Cardiac muscle cell (in vitro differentiated cells and primary cell): ENCODE measurements at places on chromosomes 4 and X. TPM values are rescaled to one million over a fixed set of nuclear protein-coding genes. Genes with fewer than 3 reads are reported as not detected.

Gene PAK3
- total RNA-seq, result 2.1 and 3.3 TPM in 2 replicates

DNA sequence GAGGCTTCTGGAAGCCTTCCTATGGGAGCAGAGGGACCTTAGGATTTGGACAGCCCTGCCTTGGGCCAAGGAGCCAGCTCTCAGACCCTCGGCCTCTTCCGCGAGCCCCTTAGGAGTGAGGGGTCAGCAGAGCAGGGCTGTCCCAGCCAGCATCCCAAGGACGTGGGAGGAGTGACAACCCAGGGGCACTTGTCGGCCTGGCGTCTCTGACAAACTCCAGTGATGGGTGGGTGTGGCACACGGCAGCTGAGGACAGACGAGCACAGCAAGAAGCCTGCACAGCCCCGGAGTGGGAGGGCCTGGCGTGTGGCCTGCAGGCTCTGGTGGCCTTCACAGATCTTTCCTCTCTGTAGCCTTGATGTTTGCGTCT is 11.6 kb upstream of the TNIP2 start:
- peak overlapping the region; percentile 57 for H3K27ac ChIP-seq
- H3K27me3 ChIP-seq, result no peaks in the 10 kb centered on the region
- no peak overlapping the region for H3K4me3 ChIP-seq
- DNase-seq, result peak; percentile 81

DNA sequence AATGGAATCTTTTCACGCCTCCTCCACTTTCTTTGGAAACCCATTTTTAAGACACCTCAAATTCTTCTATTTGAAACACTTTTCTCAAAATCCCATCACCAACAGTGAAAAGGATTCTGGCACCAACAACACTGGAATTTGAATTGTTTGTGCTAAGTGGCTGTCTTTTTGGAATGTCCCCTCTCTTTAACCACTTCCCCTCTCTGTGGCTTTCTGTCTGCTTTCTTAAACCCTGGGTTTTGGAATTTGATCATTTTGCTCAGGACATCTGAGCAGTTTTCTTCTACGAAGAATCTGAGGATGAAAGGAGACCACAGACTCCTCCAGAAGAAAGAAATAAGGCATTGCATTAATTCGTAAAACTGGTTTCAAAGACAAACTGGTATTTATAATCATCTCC is 89.0 kb downstream of the MXRA5 start:
- H3K36me3 ChIP-seq, result no peaks in the 10 kb centered on the region
- H3K4me1 ChIP-seq, result no peaks in the 10 kb centered on the region
- H3K27ac ChIP-seq, result no peak overlapping the region

DNA sequence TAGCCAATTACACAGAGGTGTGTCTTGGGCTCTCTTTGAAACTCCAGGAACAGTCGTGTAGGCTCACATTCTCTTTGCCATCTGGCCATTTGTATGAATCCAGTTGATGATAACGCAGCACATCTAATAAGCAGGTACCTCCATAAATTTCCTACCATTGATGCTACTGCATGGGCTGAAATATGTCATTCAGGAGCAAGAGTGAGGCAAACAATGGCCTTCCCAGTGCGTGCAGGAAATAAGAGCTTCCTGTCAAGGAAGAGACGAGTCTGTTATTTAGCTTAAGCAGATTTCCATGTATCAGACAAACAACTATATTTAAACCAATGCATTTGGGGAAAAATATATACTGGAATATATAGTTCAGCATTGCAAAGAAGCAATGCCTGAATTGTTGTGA is 102.1 kb upstream of the MXRA5 start:
- H3K4me3 ChIP-seq, result no peak overlapping the region
- no peak for DNase-seq
- no peak overlapping the region for H3K27ac ChIP-seq
- peaks cover 45% of the 10 kb centered on the region for H3K27me3 ChIP-seq

DNA sequence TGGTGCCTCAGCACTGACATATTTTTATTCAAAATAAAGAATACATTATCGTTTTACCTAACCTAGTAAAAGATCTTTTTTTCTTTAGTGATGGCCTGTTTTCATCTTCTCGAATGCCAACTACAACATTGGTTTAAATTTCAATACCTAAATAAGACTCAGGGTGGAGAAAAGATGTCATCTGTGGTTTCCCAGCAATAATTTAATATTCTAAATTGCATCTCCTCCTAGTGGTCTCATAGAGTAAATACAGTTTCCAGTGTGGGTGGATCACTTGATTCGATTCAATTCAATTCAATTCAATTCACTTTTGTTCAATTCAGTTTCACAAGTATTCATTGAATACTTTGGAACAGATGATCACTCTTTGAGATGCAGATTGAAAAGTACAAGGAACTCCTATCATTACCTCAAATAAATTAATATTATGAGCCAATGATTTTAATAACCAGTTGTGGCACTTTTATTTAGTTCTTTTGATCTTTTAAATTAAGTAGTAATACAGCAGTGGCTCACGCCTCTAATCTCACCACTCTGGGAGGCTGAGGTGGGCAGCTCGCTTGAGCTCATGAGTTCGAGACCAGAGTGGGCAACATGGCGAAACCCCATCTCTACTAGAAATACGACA is 427.2 kb downstream of the FAT4 start:
- H3K27ac ChIP-seq, result no peak overlapping the region
- no peaks in the 10 kb centered on the region for H3K27me3 ChIP-seq
- H3K4me3 ChIP-seq, result no peak overlapping the region
- H3K36me3 ChIP-seq, result no peaks in the 10 kb centered on the region
- peak; percentile 65 for DNase-seq

GRCh38 chr4:108320061-108320460 is 151.3 kb upstream of the LEF1 start:
- DNase-seq, result no peak
- no peak overlapping the region for H3K27ac ChIP-seq
- no peaks in the 10 kb centered on the region for H3K4me1 ChIP-seq
- H3K4me3 ChIP-seq, result no peak overlapping the region
- H3K36me3 ChIP-seq, result no peaks in the 10 kb centered on the region

DNA sequence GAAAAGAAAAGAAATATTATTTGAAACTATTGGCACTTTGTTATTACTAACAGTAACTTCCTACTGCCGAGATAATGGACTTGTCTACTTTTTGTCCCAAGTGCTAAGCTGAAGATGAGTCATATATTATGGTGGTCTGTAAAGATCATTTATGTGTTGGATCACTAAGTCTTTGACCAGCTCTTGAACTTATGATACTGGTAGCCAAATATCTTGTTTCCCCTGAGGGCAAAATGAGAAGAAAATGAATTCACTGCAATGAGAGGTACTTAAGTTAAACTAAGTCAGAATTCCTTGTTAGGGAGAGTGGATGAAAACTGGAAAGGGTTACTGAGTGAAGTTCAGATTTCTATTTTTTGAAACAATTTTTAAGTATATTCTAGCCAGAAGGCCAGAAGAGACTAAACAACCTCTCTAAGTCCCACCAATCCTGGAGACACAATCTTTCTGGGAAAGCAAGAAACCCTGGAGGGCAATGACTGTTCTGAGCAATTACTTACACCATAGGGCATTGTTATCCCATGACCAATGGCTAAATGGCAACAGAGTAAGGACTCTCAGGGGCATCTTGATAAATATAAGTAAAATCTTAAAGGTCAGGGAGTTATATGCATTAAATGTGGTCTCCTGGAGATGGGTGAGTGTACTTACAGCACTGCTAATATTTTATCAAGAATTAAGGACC is 287.7 kb downstream of the STIM2 start:
- H3K27ac ChIP-seq, result no peak overlapping the region
- no peaks in the 10 kb centered on the region for H3K4me1 ChIP-seq
- H3K27me3 ChIP-seq, result no peaks in the 10 kb centered on the region
- H3K4me3 ChIP-seq, result no peak overlapping the region
- H3K36me3 ChIP-seq, result no peaks in the 10 kb centered on the region
- no peak for DNase-seq

- peak overlapping the region; percentile 31 for H3K4me3 ChIP-seq
- peaks cover 100% of the 10 kb centered on the region for H3K27me3 ChIP-seq
- DNase-seq, result no peak
- no peaks in the 10 kb centered on the region for H3K36me3 ChIP-seq
These were observed 511 bp upstream of the NKX6-1 start for GRCh38 chr4:84499624-84499982.

DNA sequence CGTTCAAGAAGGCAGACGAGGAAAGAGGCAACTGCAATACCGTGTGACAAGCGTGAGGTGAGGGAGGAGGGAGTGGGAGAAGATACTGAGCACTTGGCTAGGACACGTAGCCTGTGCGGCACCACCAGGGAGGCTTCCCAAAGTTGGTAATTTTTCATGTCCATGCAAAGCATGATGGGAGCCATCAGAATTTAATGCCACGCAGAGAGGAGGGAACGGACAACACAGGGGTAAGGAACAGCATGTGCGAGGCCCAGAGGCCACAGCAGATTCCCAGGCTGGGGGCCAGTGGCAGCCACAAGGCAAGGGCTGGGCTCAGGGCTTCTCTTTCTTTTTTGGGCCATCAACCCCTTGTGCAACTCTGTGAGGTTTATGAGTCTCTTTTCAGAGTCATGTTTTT is 11.0 kb upstream of the CLDN24 start:
- no peak overlapping the region for H3K27ac ChIP-seq
- DNase-seq, result no peak
- no peak overlapping the region for H3K4me3 ChIP-seq
- no peaks in the 10 kb centered on the region for H3K4me1 ChIP-seq
- H3K36me3 ChIP-seq, result no peaks in the 10 kb centered on the region

- H3K4me3 ChIP-seq, result no peak overlapping the region
- H3K27ac ChIP-seq, result no peak overlapping the region
- peaks cover 4% of the 10 kb centered on the region for H3K4me1 ChIP-seq
- H3K36me3 ChIP-seq, result no peaks in the 10 kb centered on the region
- no peak for DNase-seq
- H3K27me3 ChIP-seq, result no peaks in the 10 kb centered on the region
These were observed 32.9 kb downstream of the ZFYVE28 start for GRCh38 chr4:2385516-2385915.

GRCh38 chr4:135485371-135485770 is 1283.8 kb upstream of the PABPC4L start:
- no peaks in the 10 kb centered on the region for H3K27me3 ChIP-seq
- H3K4me1 ChIP-seq, result no peaks in the 10 kb centered on the region
- H3K27ac ChIP-seq, result no peak overlapping the region

DNA sequence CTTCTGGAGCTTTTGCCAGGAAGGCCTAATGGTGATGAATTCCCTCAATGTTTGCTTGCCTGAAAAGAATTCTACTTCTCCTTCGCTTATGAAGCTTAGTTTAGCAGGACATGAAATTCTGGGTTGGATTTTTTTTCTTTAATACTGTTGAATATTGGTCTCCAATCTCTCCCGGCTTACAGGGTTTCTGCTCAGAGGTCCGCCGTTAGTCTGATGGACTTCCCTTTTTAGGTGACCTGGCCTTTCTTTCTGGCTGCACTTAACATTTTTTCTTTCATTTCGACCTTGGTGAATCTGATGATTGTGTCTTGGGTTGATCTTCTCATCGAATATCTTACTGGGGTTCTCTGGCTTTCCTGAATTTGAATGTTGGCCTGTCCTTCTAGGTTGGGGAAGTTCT is 17.2 kb upstream of the TMPRSS11A start:
- H3K4me3 ChIP-seq, result no peak overlapping the region
- no peaks in the 10 kb centered on the region for H3K4me1 ChIP-seq
- DNase-seq, result no peak
- H3K27me3 ChIP-seq, result no peaks in the 10 kb centered on the region
- H3K27ac ChIP-seq, result no peak overlapping the region

DNA sequence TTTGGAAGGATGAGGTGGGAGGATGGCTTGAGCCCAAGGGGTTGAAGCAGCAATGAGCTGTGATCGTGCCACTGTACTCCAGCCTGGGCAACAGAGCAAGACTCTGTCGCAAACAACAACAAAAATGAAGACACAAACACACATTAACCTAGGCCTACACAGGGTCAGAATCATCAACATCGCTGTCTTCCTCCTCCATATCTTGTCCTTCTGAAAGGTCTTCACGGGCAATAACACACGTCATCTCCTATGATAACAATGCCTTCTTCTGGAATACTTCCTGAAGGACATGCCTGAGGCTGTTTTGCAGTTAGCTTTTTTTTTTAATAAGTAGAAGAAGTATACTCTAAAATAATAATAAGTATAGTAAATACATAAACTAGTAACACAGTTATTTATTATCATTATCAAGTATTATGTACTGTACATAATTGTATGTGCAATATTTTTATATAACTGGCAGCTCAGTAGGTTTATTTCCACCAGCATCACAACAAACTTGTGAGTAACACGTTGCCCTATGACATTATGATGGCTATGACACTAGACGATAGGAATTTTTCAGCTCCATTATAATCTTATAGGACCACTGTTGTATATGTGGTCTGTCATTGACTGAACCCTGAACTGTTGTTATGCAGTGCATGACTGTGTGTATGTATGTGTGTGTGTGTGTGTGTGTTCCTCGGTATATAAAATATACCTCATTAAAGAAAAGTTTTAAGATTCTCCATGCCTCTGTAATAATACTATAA is 69.2 kb upstream of the MAML3 start:
- H3K4me1 ChIP-seq, result no peaks in the 10 kb centered on the region
- no peak overlapping the region for H3K4me3 ChIP-seq
- H3K27me3 ChIP-seq, result no peaks in the 10 kb centered on the region
- peak; percentile 33 for DNase-seq

- no peak for DNase-seq
- H3K27me3 ChIP-seq, result no peaks in the 10 kb centered on the region
- no peaks in the 10 kb centered on the region for H3K36me3 ChIP-seq
- peak overlapping the region; percentile 75 for H3K27ac ChIP-seq
- peaks cover 13% of the 10 kb centered on the region for H3K4me1 ChIP-seq
- no peak overlapping the region for H3K4me3 ChIP-seq
These were observed 43.3 kb upstream of the GPR173 start for GRCh38 chrX:53005327-53005726.
